ENCODE measurements at places on chromosomes 5 and 9. TPM values are rescaled to one million over a fixed set of nuclear protein-coding genes. Genes with fewer than 3 reads are reported as not detected.

DNA sequence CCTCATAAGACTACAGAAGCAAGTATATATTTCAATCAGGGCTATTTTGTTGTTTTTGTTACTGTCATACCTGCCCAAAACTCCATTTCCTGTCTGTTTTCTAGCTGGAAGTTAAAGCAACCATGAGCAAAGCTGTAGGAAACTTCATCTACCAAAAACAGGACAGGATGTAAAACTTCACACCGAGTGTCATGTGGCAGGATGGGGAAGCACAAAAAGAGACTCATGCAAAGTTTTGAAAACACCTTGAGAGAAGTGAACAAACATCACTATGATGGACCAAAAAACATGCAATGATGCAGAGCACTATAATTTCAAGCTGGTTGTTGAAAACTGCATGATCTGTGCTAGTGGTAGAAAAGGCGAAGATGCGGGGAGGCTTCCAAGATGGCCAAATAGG, 6.3 kb upstream of the GZMA start:
- DNase-seq = no peak

GRCh38 chr5:75523275-75523674, 11.6 kb downstream of the POLK start:
- no peak for DNase-seq

DNA sequence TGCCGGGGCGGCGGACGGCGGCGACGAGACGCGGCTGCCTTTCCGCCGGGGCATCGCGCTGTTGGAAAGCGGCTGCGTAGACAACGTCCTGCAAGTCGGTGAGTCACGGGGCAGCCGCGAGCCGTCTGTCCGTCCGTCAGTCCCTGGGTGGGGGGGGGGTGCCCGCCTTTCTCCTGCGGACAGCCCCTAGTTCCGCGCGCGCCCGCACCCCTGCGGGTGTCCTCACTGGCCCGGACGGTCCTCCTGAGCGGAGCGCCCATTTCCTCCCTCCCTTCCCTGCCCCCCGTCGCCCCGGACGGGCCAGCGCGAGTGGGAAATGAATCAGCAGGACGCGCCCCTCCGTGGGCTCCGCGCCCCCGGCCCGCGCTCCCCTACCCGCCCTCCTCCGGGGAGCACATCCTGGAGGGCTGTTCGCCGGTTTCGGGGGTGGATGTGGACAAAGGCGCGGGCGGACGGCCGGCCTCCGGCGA, 828 bp downstream of the ZSWIM6 start:
- DNase-seq = peak; percentile 89

Gene C5
- 2.0 TPM for total RNA-seq

DNA sequence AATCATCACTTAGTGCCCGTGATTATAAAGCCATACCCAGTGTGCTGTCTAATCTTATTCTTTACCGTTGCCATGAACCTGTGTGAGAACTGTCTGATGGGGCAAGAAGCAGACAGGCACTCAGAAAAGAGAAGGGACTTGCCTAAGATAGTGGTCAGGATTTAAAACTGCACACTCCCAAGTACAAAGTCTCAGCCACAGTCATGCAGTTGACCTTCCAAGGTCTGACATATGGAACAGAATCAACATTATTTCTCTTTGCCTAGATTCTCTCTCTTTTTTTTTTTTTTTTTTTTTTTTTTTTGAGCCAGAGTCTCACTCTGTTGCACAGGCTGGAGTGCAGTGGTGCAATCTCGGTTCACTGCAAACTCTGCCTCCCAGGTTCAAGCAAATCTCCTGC, 1.9 kb upstream of the PPP2CA start:
- DNase-seq = no peak

DNA sequence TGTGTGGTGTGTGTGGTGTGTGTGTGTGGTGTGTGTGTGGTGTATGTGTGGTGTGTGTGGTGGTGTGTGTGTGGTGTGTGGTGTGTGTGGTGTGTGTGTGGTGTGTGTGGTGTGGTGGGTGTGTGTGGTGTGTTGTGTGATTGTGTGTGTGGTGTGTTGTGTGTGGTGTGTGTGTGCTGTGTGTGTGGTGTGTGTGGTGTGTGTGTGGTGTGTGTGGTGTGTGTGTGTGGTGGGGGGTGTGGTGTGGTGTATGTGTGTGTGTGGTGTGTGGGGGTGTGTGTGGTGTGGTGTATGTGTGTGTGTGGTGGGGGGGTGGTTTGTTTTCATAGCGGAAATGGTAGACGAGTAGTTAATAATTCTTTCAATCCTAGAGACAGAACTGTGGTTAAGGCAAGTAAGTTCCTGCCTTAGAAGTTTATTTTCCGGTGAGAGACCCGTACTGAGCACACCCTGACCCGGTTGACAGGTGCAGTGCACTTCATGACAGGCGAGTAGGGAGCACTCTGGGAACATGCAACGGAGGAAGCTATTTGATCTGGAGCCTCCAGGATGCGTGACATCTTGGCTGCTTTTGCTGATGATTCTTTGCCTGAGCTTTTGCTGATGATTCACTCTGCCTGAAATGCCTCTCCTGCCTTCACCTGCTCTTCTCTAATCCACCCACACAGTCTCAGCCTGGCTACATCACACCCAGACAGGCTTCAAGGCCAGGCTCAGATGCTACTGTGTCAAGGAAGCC, 21.7 kb upstream of the FAT2 start:
- DNase-seq = no peak

Gene SPATA31C2
- total RNA-seq = not detected

Gene LCN9
- total RNA-seq = not detected

- DNase-seq = no peak
These were observed 198.6 kb downstream of the TRIO start for GRCh38 chr5:14341571-14342230.

Gene ZNF483
- 0.55 TPM for total RNA-seq
